NCI-H1436 treated with DMSO at 0.1 percent for 48 hours (cell line): ENCODE measurements at places on chromosomes 1 and 21.

DNA sequence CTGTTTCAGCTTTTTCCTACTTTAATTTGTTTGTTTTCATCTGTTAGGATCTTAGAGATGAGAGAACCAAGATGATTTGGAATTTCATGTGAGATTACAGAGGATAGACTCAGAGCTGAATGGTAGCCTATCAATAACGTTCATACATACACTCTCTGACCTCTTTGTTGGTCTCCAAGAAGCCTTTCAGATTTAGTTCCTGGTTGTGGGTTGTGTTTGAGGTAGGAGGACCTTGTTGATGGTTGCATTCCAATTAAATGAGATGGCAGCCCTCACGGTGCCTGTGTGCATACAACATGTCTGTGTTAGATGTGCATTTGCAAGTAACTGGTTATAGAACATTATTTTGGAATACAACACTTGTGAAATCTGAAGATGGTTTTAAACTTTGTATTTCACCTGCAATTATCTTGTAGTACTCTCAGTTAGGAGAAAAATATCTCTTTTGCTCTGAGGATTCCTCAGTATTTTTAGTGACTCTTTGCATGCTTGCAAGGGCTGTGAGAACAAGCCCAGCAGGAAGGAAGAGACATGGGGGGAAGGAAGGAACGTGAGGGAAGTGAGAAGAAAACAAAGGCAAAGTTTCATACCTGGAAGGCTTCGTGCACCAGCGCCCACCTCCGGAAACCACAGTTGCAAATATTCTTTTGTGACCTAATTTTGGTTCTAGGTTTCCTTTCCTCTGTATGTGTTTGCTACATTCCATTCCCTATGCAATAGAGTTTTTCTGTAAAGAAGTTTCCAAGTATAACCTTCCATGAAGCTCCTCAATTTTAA, 291.8 kb downstream of the DISC1 start:
- DNase-seq: no peak

DNA sequence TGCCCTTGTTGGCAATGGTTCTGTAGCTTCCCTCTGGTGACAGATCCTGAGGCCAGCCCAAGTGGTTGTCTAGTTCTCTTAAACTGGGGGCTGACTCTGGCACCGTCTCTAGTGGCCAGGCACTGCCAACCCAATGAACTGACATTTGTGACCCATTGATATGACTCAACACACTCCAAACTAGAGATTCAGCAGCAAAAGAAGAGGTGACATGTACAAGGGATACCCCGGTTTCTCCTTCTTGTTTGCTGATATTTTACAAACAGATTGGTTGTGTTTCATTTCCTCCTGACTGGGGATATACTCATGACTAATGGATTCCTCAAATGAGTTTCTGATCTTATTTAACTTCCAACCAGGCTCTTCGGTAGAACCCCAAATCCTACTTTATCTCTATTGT, 65.9 kb upstream of the DNAJC6 start:
- no peak for DNase-seq

- no peak for DNase-seq
Observed at GRCh38 chr1:85019994-85020393, 23.1 kb upstream of the MCOLN2 start.

DNA sequence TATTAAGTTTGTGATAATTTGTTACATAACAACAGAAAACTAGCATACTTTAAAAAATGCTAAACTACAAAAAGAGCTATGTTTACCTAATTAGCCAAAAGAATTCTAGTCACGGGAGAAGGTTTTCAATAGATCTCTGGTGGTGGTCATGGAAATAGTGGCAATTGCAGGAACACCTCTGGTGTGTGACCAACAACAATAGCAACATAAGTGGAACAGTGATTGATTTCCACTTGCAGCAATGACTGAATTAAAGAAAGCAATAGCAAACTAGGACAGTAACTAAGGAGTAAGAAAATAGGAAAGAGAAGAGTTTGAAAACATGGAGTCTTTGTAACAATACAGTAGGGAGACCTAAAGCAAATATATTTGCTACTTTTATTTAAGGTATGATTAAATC, 171.3 kb upstream of the ADGRL4 start:
- no peak for DNase-seq

DNA sequence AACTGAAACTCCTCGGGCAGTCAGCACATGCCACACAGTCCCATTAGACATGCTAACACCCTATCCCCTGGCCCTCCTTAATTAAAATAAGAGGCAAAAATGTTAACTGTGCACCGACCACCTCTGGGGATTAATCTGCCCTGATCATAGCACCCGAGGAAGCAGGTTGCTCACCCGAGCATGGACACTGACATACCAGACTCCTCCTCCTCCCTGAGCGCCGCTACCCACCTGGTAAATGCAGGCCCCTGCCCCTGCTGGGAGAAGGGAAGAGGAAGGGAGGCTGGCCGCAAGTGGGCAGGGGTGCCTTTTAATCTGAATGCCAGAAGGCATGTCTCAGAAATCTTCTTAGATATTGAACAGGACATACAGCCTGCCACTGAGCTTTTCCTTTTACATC, 360.9 kb downstream of the RRAGC start:
- DNase-seq: no peak

DNA sequence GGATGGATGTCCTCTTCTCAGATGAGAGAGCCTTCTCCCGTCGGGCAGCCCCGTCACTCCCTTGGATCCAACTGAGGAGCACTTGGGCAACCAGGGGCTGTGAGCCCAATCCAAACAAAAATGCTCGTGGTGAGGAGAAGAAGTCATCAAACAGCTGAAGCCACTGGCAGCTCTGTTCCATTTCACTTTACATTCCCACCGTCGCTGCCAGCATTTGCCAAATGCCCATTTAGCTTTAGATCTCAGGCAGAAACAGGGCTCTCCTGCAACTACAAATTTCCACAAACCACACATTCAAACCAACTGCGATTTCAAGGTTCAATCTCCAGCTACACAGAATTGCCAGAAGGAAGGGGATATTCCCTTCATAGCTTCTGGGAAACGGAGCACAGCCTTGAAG, 634.6 kb downstream of the SMYD3 start:
- no peak for DNase-seq
